ENCODE measurements at places on chromosomes 3 and 15.

DNA sequence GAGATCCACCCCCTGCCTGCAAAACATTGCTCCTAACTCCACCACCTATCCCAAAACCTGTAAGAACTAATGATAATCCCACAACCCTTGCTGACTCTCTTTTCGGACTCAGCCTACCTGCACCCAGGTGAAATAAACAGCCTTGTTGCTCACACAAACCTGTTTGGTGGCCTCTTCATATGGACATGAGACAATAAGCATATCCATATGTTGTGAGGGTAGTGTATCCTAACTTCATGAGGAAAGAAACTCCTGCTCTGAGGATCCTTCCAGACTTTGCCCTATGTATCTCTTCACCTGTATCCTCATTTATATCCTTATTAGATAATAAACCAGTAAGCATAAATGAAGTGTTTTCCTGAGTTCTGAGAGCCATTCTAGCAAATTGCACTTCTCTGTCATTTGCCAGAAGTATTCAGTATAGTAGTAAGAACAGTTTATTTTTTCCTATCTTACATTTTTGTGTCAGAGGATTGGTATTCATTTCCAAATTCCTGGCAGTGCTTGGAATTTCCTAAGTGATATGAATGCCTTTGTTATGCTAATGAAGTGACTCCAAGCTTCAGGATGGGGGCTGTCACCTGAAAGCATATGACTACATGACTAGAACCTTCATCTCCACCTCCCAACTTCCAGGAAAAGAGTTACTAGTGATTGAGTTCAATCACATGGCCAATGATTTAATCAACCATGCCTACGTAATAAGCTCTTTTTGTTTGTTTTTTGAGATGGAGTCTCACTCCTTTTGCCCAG is 30.2 kb downstream of the TTBK2 start:
- DNase-seq = peak; percentile 75

- DNase-seq = peak; percentile 72
These were observed 36.2 kb downstream of the BBS4 start for GRCh38 chr15:72722071-72722696.

DNA sequence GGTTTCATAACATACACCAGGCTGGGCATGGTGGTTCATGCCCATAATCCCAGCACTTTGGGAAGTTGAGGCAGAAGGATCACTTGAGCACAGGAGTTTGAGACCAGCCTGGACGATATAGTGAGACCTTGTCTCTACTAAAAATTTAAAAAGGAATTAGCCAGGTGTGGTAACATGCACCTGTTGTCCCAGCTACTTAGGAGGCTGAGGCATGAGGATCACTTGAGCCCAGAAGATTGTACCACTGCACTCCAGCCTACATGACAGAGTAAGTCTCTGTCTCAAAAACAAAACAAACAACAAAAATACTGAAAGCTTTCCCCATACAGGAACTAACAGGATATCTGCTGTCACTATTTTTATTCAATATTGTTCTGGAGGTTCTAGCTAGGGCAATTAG is 20.9 kb downstream of the GREM1 start:
- no peak for DNase-seq

- no peak for DNase-seq
These were observed 21.3 kb downstream of the KLHL6 start for GRCh38 chr3:183534249-183534648.

- DNase-seq = no peak
These were observed 21.9 kb downstream of the GABRA5 start for GRCh38 chr15:26888761-26889160.

GRCh38 chr3:156509189-156510174 is 45.4 kb downstream of the SSR3 start:
- DNase-seq = peak; percentile 78

Measured in GM03348 (cell line).